Hypothalamus (tissue), 51 donors: ENCODE measurements at places on chromosomes 1 and 21.

GRCh38 chr1:181485287-181486097 lies 2.2 kb downstream of the CACNA1E start:
- no peak for DNase-seq

DNA sequence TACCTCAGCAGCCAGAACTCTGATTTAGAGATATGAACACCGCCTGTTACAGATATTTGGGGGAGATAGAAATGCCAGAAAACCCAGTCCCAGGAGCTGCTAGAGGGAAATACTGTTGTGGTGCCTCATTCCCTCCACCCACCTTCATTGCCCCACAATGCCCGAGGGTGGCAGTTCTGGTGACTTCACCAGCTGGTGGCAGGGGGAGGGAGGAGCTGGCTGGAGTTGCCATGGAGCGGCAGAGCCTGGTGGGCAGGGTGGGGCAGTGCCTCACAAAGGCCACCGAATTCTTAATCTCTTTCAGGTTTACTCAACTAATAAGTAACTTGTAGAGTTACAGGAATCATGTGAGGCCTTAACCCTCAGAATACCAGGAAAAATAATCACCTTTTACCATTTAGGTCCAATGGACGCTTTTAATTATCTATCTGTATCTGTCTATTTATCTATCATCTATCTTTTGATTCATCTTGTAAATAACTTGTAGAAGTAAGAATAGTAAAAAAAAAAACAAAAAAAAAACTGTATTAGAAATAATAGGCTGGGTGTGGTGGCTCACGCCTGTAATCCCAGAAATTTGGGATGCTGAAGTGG lies 11.7 kb upstream of the S100A11 start:
- DNase-seq: peak; percentile 35

DNA sequence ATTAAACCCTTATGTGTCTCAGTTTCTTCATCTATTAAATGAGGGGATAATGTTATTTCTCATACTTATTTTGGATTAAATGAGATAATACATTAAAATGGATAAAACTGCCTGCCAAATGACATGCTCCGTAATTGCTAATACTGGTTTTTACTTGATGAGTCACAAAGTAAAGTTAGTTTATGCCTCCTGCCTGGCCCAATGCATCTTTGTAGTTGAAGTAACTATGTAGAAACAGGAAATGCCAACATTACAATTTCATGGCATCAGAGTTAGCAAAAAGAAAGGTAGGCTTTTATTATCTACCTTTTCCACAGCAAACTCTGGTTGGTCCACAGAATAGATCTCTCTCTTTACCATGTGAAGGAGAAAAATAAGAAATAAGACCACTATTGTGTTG lies 214.5 kb downstream of the TBX15 start:
- no peak for DNase-seq

GRCh38 chr21:42056996-42057689 lies 14.0 kb upstream of the UMODL1 start:
- DNase-seq: no peak

DNA sequence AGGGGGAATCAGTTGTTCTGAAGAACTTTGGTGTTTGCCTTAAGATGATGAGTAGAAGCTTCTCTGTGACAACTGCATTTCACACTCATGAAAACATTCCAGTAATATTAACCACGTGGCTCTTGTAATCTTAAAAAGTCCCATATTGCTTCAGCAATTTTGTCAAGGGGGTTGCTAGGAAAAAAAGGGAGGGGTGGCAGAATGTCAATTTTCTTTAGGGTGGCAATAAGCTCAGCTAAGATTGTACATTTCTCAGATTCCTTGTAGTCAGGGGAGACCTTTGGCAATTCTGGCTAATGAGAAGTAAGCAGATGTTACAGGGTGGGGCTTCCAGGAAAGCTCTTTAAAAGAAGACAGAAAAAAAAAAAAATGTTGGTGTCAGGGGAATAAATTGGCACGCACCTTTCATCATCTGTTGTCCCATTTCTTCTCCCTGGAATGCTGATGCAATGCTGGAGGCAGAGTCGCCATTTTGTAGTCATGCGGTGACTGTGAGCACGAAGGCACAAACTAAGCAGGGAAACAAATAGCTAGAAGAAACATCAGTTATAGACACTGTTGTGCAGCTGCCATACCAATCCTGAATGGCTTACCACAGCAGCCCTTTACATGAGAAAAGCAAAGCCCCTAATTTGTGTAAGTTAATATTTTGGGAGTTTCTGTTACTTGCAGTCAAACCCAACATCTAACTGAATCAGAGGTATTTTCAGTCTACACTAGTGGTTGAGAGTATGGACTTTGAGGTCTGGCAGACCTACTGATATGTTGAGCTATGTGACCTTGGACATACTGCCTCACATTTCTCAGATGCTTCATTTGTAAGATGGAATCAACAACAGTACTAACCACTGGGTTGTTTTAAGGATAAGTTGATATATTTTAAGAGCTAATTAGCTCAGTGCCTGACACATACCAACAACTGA lies 56.1 kb upstream of the MRPS6 start:
- no peak for DNase-seq
